ENCODE measurements at places on chromosomes 11 and 22.

DNA sequence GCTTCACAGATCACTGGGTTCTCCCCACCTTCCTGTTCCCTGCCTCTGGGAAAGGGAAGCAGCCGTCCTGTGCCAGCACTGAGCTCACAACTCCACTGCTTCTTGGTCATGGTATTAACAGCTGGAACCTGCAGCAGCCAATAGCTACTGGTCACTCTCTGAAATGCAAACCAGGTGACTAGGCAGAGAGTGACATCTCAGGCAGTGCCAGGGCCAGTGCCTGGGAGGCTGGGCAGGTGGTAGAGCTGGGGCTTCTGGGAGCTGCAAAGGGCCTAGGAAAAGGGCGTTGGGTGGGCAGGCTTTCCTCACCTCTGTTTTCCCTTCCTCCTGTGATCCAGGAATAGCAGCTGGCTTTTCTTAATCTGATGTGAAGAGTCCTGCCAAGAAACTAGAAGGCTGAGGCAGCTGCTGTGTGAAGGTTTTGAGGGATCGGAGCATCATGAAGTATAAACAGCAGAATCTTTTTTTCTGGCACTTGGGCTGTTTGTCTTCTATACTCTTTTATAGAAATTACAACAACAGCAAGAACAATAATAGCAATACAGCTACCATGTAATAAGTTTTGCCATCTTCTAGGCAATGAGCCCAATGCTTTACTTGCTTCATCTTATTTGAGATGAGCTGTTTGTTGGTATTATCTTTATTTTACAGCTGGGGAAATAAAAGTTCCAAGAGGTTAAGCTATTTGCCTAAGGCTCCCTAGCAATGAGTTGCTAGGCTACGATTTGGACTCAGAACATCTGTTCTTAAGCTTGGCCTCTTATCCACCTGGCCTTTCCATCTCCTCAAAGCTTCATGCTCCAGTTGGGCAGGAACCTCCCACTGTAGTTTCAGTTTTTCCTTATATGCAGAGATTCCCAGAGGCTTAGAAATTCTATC is 22.0 kb upstream of the CD44 start:
- DNase-seq: no peak

GRCh38 chr11:132734217-132734616 is 798.1 kb downstream of the OPCML start:
- no peak for DNase-seq

DNA sequence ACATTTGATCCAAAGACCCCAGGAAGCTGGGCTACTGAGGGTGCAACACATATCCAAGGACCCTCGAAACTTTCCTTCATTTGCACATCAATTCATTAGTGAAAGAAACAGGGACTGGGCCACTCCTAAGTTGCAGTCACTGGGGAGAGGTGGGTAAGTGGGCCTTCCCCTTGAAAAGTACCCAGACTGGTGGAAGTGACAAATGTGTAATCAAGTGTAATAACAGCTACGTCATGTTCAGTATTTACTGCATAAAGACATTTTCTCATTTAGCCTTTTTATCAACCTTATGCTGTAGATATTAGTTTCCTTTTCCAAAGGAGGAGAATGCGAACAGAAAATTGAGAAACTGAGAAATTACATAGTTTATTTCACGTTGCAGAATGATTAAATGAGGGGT is 101.9 kb upstream of the OLFML1 start:
- no peak for DNase-seq

GRCh38 chr11:46633291-46634217 is 16.2 kb downstream of the ATG13 start:
- DNase-seq: no peak

GRCh38 chr11:73240190-73240781 is 22.2 kb downstream of the P2RY2 start:
- no peak for DNase-seq

- no peak for DNase-seq
Observed at GRCh38 chr11:12719221-12719620, 45.0 kb downstream of the TEAD1 start.

DNA sequence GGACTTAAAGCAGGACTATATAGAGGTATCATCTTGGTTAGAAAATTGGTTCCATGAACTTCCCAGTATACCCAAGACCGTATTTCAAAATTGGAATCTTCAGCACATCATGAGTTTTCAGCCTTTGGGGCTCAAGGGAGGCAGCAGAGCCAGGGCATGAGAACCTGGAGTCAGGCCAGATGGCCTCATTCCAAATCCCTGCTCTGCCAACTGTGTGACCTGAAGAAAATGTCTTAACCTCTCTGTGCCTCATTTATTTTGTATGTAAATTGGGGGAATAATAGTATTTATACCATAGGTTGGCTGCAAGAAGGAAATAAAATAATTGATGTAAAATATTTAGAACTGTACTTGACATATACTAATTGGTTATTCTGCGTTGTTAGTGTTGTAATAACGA is 987.6 kb downstream of the TBC1D22A start:
- no peak for DNase-seq

DNA sequence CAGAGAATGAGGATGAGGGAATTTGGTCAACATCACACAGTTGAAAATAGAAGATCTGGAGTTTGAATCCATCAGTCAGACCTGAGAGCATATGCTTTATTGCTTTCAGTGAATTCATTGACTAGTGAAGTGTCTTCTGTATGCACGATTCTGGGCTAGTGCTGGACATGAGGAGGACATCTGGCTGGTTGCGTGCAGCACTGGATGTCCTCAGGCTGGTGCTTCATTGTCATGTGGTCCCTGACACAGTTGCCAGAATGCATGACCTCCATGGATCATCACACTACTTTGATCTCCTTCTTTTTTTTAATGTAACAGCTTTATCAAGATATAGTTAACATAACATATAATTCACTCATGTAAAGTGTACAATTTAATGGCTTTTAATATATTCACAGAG is 44.5 kb upstream of the MMP7 start:
- DNase-seq: no peak

DNA sequence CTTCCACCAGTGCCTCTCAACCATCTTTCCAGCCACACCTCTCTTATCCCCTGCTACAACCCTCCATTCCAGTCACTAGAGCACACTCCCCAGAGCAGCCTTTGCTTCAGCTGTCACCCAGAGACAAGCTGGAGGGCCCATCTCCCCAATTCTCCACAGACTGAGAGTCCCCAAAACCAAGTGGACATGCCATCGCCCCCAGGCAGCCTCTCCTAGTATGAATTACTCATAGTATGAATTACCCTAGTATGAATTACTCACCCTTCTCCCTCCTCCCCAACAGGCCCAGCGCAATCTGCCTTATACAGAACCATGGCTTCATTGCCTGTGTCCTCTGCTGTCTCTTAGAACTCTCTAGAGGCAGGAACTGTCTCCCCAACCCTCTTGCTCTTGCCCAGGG is 24.8 kb downstream of the MYH9 start:
- no peak for DNase-seq

GRCh38 chr11:65055538-65055937 is 2.8 kb downstream of the NAALADL1 start:
- DNase-seq: no peak

DNA sequence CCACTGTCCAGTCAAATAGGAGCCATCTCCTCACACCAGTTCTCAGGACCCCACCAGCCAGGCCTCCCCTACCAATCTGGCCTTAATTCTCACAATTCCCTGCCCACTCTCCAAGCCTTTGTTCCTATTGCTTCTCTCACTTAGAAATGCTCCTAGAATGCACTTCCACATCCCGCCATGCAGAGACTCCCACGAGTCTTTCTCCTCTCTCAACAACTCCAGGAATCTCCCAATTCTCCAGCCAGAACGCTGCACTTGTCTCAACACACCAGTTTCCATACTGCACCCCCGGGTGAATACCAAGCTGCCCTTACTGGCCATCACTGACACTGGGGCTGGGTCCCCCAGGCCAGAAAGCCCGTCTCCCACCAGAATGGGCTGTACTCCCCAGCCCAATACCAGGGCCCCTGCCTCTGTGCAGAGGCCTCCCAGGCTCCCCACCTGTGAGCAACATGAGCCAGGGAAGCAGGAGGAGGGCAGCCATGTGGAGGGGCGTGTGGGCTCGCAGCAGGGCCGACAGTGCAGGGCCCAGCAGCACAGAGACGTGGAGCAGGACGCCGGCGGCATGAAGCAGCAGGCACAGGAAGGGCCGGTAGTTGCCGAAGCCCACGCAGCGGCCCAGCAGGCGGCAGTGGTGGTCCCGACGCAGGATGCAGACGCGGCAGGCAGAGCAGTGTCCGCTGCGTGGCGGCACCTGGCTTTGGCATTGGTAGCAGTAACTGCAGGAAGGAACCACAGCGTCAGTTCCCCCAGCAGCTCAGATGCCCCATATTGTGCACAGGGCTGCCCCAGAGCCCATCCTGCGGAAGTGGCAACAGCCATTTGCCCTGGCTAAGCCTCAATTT is 2.4 kb downstream of the ZDHHC24 start:
- no peak for DNase-seq

GRCh38 chr11:87870086-87870485 is 305.2 kb downstream of the RAB38 start:
- DNase-seq: no peak

DNA sequence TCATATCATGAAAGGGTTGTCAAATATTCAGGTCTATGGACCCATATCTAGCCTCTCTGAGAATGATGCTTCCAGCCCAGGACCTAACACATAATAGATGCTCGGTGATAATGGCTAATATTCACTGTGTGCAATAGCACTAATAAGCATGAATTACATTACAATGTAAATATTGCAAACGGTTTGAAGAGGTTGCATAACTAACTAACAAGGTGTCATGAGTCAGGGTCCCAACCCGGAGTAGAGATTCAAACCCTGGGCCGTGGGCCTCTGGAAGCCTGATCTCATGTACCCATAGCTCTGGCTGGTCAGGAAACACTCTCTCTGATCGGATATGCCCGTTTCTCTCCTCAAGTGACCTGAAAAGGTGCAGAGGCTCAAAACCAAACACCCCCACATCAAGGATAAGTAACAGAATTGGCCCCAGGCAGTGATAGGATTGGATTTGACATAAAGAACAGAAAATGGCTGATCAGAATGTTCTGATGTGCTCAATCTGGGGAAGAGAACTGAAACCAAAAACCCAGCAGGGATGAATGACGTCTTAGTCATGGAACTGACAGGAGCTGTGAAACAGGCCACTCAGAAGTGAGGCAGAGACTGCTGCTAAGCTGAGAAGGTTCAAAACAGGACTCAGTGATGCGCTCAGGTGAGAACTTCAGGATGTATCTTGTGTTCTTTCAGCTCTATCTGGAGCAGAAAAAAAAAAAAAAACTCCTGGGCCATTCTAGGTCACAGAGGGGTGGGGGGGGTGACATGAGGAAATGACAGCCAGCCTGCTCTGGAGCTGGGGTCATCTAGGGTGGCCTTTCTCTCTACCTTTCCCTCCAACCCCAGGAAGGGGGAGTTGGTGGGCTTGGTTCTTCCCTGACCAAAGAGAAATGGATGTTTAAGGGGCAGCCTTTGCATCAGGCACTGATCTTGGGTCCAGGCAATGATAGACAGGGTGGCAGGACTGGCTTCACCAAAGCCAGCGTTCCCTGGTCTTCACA is 6.6 kb upstream of the KCTD17 start:
- DNase-seq: no peak

GRCh38 chr22:22449819-22450218 is 58.7 kb downstream of the ZNF280B start:
- no peak for DNase-seq

GRCh38 chr11:80635178-80635577 is 1194.3 kb upstream of the TENM4 start:
- DNase-seq: no peak

DNA sequence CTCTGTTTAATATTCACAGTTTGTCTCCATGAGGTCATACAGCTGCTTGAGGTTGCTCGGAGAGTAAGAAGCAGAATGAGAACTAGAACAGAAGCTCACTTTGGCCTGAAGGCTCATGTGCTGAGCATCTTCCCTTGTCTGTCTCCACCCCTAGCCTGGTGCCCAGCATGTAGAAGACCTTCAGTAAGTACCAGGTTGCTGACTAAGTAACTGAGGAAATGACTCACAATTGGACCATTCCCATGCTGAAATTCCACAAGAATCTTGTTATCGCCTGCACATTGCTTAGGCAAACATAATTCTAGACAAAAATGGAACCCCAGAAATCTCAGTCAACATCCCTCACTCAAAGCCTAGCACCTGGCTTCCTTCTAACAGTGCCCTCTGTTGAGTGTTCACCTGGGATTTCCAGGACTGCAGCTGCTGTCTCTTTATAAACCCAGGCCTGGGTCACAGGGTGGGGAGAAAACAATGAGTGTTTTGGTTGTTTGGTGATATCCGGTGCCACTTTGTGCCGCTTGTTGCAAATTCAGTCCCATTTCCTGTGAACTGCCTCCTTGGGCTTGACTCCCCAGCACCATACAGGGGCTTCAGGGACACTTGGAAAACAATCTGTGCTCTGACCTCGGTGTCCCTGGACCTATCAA is 406.8 kb downstream of the ETS1 start:
- no peak for DNase-seq

DNA sequence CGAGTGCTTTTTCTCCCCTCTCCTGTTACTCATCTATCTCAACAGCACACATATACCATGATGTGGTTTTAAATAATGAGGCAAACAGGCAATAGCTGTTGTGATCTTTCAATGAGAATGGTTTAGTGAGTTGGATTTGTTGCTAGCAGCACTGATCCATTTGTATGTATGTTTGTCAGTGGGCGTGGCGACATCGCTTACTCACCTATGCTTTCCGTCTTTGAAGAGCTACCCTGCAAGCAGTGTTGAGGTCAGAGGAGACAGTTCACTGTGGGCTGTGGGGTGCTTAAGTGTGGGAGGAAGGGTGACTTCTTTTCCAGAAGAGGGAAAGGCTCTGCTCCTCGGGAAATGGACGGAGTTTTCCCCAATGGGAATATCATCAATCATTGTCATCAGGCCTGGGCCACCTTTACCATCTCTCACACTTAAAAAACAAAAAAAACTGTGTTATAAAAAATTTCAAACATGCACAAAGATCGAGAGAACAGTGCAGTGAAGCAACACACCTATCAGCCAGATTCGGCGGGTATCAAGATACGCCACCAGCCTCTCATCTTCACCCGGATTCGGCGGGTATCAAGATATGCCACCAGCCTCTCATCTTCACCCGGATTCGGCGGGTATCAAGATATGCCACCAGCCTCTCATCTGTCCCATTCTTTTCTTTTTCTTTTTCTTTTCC is 83.8 kb downstream of the TBC1D22A start:
- peak; percentile 12 for DNase-seq

- no peak for DNase-seq
Observed at GRCh38 chr11:110711448-110711775, 825 bp downstream of the ARHGAP20 start.

GRCh38 chr22:45923835-45924234 is 53.1 kb downstream of the WNT7B start:
- DNase-seq: no peak

GRCh38 chr11:117423046-117423575 is 95.5 kb downstream of the CEP164 start:
- no peak for DNase-seq

GRCh38 chr22:36885474-36885873 is 24.7 kb downstream of the NCF4 start:
- DNase-seq: no peak

DNA sequence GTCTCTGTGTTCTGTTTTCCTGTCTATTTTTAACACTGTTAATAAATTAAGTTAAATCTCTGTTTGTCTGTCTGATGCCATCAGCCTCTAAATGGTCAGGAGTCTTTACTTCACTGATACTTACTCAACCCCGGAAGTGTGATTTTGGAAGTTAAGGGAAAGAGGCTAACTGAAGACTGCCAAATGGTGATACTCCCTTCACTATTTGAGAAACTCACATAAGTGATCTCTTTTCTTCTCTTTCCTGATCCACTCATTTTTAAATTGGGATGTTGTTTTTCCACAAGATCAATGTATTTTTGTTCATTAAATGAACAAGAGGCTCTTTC is 389 bp upstream of the CASP12 start:
- DNase-seq: no peak

Measured in stimulated activated CD4-positive, alpha-beta T cell treated with anti-CD3 and anti-CD28 coated beads, Interleukin-1b, Interleukin-23, amount 100 ng/mL, for 4 hours (primary cell).